Vagina (tissue), 2 donors: ENCODE measurements at places on chromosomes 11 and 22.

DNA sequence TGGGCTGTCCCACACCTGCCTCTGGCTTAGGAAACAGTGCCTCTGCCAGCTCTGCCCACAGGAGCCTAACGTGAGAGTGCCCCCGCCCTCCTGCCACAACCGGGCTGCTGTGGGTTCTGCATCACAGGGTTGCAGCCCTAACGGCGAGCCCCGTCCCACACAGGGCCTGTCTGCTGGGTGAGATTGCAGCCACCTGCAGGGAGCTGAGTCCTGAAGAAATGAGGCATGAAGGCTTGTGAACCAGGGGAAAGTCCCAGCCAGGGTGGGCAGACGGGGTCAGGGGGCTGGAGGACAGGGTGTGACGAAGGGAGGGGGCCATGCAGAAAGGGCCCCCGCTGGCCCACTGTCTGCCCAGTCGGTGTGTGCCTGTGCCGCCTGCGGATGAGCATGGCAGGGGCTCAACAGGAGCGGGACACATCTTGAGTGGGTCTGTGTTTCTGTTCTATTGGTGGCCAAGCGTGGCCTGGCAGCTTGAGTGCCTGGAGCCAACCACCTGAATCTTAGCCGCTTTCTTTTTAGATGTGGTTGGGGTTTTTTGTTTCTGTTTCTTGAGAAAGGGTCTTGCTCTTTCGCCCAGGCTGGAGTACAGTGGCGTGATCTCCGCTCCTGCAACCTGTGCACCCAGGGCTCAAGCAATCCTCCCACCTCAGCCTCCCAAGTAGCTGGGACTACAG, 38.9 kb downstream of the CTTN start:
- DNase-seq = no peak

GRCh38 chr22:21646608-21647590, 4.8 kb downstream of the SDF2L1 start:
- no peak for DNase-seq

GRCh38 chr11:57499413-57499982, 16.0 kb downstream of the SLC43A1 start:
- DNase-seq = no peak

DNA sequence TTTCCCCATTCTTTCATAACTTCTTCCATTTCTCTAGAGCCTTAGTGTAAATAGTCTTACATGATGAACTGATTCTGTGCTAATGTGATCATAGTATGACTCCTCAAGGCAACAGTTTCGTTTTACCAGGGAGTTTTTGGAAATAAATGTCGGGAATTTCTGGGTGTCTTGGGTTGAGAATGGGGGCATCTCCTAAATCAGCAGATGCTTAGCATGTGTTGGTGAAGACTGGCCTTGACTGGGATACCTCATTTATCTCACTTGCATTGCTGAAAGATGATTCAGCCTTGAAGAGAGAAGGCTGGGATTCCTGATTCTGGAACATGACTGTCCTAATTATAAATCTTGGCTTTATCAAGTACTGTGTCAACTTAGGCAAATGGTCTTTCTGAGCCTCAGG, 115.7 kb upstream of the C11orf87 start:
- no peak for DNase-seq
